Fibroblast of mammary gland (primary cell): ENCODE measurements at places on chromosomes 13 and 19.

DNA sequence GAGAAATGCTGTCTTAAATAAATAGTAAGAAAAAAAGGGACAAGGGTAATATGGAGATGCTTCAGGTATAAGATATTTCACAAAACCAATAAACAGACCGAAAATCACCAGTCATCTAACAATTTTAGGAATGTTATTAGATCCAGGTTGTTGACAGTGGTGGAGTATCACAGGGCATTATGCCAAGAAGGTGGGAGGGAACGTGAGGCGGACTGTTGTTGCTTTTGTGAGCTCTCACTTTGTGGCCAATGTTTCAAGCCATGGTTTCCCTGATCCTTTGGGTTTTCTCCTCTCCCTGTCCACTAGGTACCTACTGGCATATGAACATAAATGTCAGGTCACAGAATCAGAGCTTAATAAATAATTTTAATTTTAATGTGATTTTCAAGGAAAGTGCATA lies 790.3 kb upstream of the SLITRK1 start:
- no peak for DNase-seq

DNA sequence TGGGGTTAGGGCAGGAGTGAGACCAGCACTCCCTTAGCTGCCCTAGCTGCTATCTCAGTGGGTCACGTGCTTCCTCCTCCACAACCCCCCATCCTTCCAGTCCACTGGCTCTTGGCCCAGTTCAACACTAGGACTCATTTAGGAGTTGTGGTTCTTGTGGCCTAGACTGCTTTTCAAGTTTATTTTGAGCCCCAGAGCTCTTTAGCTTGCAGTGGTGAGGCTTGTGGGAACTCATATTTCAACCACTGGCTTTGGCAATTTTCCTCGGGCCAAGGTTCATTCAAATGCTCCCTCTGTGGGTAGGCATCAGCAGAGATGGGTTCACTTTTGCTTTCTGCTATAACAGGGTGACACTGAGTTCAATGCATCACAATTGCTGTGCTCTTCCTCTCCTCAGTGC lies 436.2 kb upstream of the SLITRK5 start:
- DNase-seq, result peak; percentile 26

GRCh38 chr13:74026753-74027152 lies 107.5 kb downstream of the KLF12 start:
- no peak for DNase-seq

GRCh38 chr13:76797361-76797760 lies 88.8 kb downstream of the KCTD12 start:
- no peak for DNase-seq

- DNase-seq, result no peak
Measured at GRCh38 chr19:30078381-30078910, 136.4 kb downstream of the URI1 start.

DNA sequence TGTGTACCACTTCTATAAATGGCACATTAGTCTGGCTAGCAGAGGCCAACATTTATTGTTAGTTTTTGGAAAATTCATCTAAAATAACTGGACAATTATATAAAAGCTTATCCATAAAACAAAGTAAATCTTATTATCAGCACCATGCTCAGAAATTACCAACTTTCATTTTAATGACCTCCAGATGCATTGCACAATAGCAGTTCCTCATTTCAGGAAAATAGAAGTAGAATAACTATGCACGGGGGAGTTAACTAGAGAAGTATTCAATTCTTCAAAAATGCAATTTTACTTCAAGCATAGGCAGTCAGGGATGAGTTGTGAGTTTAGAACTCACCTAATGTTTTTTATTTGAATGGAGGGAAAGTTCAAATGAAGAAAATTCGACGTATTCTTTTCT lies 1023.5 kb downstream of the PCDH17 start:
- no peak for DNase-seq

DNA sequence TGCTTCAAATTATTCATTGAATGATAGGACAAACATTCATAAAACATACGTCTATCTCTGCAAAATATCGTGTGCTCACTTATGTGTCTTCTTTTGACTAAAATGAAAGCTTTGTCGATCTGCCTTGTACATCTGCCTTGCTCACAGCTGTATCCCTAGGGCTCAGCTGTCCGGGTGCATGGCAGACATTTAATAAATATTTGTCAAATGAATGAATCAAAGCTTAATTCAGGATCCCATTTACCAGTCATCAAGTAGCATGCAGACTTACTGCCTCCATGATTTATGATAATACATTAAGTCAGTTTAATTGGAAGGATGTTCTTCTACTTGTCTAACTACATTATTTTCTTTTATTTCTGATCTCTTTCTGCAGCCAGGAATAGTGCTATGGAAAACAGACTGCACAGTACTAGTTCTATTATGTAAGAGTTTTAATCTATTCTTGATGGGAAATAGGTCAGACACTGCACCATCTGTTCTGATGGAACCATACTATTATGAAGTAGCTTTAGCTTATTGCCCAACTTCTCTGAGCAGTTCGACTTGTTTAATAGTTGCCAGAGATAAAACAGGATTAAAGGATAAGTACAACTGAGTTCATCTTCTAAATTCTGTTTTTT lies 13.2 kb downstream of the SLC46A3 start:
- DNase-seq, result peak; percentile 62

GRCh38 chr19:7781157-7781556 lies 18.1 kb downstream of the CLEC4M start:
- no peak for DNase-seq

GRCh38 chr13:92044351-92044750 lies 645.9 kb downstream of the GPC5 start:
- DNase-seq, result no peak

DNA sequence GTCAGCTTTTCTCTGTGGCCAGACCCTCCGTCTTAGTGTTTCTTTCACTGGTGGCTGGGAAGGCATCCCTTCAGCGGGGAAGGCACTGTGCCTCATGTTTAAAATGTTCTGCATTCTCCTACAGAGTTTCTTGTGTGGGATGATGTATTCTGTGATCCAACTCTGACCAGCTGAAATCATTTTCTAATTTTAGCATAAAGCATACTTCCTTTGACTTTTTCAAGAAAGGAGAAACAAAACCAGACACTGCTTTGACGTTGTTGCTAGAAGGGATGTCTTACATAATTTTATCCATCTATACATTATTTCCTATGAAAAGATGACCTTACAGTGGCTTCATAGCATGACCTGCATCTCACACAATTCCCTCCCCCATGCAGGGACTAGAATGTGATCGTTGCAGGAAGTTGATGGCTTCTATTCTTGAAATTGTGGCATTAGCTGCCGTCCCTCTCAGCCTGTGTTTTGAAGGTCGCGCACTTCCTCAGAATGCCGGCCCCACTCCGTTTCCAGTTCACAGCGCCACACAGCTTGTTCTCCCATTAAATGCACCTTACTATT lies 38.6 kb upstream of the TEX29 start:
- DNase-seq, result peak; percentile 55
